ENCODE measurements at places on chromosomes 1 and 21.

DNA sequence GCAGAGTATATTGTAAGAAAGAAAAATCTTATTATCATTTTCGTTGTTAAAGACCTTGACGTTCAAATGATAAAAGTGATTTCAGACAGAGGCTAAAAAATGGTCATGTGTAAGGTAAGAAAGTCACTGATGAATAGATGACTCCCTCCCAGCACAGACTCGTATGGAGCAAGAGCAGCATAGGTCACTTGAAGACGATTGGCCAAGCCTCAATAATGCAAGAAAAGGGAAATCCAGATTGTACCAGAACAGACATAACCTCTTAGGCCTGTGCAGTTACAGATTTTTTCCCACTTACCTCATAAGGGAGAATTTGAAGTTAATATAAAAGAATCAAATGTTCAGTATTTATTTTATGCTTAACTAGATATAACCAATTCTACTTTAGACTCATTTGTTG lies 16.3 kb upstream of the OLFML2B start:
- DNase-seq: no peak

GRCh38 chr1:248905662-248906008 lies 400 bp upstream of the PGBD2 start:
- no peak for DNase-seq

GRCh38 chr1:31748365-31748764 lies 15.8 kb downstream of the ADGRB2 start:
- DNase-seq: no peak

DNA sequence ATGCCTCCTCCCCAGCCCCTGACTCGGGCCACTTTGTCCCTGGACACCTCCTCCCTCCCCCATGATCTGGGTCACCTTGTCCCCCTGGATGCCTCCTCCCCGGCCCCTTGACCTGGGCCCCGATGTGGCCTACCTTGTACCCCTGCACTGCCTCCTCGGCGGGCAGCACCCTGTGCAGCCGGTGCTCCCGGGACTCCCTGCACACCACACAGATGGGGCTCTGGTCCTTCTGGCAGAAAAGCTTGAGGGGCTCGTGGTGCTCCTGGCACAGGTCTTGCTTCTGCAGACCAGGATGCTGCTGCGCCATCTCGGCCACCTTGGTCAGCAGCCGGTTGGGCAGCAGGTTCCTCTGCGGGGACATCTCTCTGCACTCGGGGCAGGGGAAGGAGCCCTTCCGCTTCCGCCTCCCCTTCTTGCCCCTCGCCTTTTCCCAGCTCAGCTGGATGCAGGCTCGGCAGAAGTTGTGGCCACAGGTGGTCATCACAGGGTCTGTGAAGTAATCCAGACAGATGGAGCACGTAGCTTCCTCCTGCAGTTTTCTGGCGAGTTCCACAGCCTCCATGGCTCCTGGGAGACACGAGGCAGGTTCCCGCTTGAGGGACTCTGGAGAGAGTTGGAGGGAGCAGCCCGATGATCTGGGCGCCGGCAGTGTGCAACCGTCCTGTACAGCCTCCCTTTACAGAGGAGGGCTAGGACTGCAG lies 2.0 kb downstream of the TRIM17 start:
- no peak for DNase-seq

DNA sequence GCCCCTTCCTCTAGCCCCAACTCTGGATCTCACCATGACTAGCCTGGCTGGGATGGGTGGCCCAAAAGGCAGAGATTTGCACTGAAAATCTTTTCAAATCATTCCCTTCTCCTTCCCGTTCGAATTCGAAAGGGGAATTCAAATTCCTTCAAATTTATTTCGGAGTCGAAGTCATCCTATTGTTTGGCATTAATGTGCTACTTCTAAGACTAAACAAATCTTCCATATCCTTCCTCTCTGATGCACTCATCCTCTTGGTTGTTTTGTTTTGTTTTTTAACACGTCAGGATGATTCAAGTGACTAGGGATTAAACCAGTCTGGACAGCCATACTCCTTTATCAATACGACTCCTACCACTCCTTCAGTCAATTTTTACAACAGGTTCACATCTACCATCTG lies 95.5 kb upstream of the SGIP1 start:
- no peak for DNase-seq

GRCh38 chr21:45577801-45578175 lies 35.5 kb upstream of the SLC19A1 start:
- no peak for DNase-seq

DNA sequence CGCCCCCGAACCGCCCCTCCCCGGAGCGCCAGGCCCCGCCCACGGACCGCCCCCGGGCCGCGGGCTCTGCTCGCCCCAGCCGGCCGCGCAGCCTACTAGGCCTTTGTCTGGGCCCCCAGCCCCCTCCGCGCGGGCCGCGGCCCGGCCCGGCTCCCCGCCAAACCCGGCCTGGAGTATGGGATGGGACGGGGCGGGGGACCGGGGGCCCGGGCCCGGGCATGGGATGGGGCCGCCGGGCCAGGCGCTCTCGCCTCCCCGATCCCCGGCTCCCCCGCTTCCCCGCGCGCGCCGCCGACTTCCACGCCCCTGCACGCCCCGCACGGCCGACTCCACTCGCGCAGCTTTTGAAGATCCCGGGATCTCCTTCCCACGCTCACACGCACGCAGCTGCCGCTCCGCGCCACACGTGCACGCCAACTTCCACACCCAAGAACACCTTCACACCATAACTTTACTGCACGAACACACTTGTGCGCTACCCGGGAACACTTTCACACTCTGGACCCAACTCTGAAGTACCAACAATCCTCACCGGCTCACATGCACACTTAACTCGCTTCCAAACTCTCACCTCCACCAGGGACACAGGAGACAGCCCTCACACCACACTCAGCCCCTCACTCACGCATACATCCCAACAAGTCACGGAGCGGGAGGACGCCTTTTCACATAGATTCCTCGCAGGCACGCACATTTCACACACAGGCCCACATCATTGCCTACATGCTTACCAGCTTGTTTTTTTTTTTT lies 437 bp upstream of the HSPG2 start:
- no peak for DNase-seq

DNA sequence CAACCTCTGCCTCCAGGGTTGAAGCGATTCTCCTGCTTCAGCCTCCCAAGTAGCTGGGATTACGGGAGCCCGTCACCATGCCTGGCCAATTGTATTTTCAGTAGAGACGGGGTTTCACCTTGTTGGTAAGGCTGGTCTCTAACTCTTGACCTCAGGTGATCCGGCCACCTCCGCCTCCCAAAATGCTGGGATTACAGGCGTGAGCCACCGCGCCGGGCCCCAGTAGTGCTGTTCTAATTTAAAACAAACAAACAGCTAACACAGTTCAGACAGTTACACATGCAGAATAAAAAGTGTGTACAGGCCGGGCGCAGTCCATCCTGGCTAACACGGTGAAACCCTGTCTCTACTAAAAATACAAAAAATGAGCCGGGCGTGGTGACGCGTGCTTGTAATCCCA lies 35.6 kb upstream of the OPRD1 start:
- no peak for DNase-seq

DNA sequence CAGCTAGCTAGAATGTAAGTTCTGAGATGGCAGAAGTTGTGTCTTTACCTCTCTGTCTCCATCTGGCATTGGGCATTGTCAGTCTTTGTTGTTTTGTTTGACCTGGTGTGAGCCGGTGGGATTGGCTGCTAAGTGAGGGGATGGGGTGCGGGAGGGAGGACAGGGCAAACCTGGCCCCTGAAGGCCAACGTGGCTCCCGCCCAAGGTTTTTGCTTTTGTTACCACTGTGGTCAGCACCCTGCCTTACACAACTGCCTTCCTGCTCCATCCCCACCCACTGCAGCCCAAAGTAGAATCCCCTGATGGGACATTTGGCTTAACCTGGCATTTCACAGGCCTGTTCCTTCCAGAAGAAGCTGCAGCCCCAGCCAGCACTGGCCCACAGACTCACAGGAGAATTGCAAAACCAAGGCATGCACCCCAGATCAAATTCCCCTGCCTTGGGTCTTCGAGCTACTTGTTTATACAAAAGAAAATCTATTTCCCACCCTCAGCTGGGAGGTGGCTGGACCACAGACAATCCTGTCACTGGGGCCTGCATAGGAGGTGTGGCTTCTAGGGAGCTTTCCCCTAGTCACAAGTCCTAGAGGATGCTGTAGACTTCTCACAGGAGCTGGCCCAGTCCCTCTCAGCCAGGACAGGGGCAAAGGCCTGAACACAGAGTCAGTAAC lies 147.5 kb downstream of the TRABD2B start:
- no peak for DNase-seq

DNA sequence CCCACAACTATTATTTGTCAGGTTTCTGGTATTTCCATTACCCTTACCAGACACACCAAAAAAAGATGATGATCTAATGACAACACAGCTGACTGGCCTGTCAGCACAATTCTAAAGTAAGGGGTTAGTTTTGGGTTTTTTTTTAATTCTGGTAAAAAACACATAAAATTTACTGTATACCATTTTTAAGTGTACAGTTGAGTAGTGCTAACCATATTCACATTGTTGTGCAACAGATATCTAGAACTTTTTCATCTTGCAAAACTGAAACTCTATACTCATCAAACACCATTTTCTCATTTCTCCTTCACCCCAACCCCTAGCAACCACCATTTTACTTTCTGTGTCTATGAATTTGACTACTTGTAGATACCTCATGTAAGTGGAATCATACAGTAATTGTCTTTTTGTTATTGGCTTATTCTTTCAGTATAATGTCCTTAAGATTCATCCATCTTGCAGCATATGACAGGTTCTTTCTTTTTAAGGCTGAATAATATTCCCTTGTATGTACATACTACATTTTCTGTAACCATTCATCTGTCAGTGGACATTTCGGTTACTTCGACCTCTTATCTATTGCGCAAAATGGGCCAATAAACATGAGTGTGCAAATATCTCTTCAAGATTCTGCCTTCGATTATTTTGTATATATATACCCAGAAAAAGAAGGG lies 29.8 kb downstream of the ARNT start:
- DNase-seq: no peak

DNA sequence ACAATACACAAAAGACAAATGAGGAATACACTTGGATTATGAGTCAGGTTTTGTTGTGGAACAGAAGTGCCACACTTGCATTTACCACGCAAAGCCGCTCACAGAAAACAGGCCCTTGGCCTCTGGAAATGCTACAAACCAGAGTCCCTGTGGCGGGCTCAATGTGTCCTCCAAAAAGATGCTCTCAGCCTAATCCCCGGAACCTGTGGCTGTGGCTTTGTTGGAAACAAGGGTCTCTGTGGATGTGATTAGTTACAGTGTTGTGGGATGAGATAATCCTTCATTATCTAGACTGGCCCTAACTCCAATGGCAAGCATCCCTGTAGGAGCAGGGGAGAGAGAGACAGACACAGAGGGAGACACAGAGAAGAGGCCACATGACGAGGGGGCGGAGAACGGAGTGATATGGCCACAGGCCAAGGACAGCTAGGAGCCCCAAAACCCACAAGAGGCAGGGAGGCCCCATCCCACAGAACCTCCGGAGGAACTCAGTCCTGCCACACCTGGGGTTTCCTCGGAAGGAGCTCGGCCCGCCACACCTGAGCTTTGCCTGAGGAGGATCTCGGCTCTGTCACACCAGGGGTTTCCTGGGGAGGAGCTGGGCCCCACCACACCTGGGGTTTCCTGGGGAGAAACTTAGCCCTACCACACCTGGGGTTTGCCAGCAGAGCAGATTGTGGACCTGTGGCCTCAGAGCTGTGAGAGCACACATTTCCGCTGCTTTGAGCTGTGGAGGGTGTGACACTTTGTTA lies 55.4 kb downstream of the NPHP4 start:
- no peak for DNase-seq

DNA sequence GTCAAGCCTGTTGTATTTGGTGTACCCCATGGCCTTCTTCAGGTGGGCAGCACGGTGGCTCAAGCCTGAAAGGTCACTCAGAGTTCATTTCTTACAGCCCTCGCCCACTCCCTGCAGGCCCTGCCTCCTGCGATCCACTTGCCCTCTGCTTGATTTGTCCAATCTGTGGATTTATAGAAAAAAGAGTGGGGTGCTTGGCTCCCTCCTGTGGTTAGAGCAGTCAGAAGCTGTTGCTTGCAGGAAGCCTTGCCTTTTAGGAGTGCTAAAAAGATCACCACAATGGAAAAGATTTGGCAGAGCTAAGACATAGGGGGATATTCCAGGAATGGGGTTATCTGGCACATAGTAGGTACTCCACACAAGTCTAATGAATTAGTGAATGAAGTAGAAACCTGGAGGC lies 108.0 kb upstream of the TRABD2B start:
- no peak for DNase-seq

All from esophagus squamous epithelium (tissue), 5 donors.